DND-41 (cell line): ENCODE measurements at places on chromosomes 13 and 19.

DNA sequence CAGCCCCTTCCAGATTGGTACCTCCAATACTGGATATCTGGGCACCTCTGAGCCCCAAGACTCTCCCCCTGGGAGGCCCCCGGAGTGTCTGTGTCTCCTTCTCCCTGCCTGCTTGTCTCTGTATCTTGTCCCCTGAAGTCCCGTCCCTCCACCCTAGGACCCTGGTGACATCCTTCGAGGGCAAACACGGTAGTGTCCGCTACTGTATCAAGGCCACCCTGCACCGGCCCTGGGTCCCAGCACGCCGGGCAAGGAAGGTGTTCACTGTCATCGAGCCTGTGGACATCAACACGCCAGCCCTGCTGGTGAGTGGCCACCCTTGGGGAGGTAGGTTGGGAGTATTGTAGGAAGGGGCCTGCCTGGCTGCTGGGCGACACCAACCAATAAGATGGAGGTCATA is 844 bp downstream of the ARRDC2 start:
- no peak for DNase-seq

DNA sequence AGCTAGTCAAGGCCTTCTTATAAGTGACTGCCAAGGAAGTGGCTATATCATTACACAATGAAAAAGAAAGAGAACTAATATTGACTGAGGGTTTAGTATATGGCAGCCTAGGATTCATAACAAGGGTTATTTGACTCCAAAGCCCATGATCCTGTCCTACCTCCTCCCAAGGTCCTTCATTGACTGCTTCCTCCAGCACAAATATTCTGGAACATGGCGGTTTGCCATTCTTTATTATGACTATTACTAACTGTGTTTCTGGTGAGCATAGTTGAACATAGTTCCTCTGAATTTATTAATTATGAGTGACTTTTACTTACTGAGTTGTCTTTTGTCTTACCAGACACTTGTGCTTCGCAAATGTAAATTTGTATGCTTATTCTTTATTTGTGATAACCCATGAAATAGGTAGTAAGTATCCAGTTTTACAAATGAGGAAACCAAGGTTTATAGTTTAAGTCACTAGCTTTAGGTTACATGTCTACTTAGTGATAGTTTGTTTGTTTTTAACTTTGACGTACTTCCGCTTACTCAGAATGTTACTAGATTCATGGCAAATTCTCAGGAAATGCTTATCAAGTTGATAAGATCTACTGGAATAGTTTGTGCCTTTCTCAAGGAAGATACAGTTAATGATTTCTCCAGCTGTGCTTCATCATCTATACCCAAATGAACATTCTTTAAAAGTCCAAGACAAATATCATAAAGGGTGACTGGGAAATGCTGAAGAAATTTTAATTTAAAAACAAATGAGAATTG is 15.5 kb upstream of the DCLK1 start:
- no peak for DNase-seq

GRCh38 chr13:46321494-46322225 is 65.4 kb downstream of the RUBCNL start:
- peak; percentile 85 for DNase-seq

- DNase-seq, result no peak
Observed at GRCh38 chr13:35501661-35502235, 25.3 kb upstream of the MAB21L1 start.

- DNase-seq, result peak; percentile 63
Observed at GRCh38 chr19:10503002-10503789, at the start of gene KEAP1. TSS of gene KEAP1 (minus strand) at chr19:10503356. CDS start at chr19:10500033, 3,323 bp downstream.

- DNase-seq, result no peak
Observed at GRCh38 chr19:30674656-30675055, 302.5 kb downstream of the ZNF536 start.

DNA sequence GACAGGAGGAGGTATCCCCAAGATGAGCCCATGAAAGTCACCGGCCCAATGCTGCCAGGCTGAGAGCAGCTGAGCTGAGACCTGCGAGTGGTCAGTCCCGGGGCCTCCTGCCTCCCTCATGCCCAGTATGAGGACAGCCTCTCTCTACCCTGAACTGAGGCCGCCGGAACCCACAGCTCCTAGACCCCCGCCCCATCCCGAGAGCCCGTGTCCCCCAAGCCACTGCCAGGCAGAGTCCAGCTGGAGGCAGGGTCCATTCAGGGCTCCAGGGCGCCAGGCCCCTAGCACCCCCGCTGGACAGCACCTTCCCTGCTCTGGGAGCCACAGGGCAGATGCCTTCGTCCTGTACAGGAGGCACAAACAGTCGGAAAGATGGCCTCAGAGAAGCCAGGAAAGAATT is 38.7 kb downstream of the MLLT1 start:
- no peak for DNase-seq

- DNase-seq, result no peak
Observed at GRCh38 chr19:1073063-1073955, 6.3 kb downstream of the ARHGAP45 start.

DNA sequence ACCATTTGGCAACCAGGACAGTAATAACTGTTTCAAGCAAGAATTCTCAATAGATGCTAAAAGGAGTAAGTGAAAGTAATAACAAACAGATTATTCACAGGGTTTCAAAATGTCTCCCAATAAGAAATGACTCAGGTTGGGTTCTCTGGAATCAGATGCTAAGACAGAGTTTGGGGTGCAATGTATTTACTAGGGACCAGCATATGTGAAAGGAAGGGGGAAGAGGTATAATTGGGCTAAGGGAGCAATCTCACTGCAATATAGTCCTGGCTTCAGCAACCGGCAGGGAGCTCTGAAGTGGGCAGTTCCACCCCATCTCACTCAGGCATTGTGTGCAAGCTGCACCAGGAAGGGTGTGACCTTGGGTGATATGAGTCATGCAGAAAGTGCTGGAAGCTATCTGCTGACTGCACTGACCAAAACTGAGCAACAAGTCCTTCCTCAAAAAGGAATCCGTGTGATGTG is 23.4 kb downstream of the ZDHHC20 start:
- DNase-seq, result no peak
